DMS153 (cell line): ENCODE measurements at places on chromosomes 6 and 20.
A peak's percentile ranks its signal among the peaks of the same experiment; 100 is the strongest.

GRCh38 chr6:109595998-109596397 lies 95.0 kb downstream of the AK9 start:
- no peak for DNase-seq

GRCh38 chr6:33277663-33278391 lies 904 bp downstream of the B3GALT4 start:
- DNase-seq, result no peak

- DNase-seq, result no peak
These were observed 30.1 kb downstream of the PYGB start for GRCh38 chr20:25277941-25278521.

- peak; percentile 95 for DNase-seq
These were observed 509.2 kb downstream of the FRK start for GRCh38 chr6:115551527-115551926.

DNA sequence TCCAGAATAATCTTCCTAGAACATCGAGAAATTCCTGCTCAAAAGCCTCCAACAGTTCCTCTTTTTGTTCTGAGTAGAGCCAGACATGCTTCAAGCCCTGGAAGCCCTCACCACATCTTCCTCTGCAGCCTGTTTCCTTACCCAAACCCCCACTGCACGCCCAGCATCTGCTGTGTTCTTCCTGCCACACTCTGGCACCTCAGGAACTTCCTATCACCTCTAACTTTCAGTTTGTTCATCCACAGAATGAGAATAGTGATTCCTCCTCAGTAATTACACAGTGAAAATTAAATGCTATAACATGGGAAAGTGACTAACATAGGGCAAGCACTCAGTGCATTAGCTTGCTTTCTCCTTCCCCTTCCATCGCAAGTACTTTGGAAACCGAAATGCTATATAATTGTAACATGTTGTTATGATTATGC lies 26.3 kb downstream of the C6orf89 start:
- no peak for DNase-seq

DNA sequence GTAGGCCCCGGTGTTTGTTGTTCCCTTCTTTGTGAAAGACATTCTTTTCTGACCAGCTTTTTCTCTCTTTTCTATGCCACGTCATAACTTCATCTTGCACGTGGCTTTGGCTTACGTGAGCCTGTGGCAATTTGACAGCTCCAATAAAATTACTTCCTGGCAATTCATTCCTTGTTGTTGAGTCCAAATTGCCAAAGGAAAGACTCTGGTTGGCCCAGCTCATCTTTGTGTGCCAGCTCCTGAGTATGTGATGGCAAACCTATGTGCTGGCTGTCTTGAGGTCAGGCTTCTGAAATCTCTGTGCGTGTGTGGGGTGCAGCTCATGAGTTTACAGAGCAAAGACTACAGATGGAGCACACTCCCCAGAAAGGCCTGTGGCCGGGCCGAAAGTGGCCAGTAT lies 272.5 kb upstream of the SGK1 start:
- DNase-seq, result no peak

GRCh38 chr6:166586424-166587156 lies at the start of gene RAMACL:
TSS of gene RAMACL (minus strand) at chr6:166586678. CDS start at chr6:166586477, 201 bp downstream.
- peak; percentile 5 for DNase-seq

DNA sequence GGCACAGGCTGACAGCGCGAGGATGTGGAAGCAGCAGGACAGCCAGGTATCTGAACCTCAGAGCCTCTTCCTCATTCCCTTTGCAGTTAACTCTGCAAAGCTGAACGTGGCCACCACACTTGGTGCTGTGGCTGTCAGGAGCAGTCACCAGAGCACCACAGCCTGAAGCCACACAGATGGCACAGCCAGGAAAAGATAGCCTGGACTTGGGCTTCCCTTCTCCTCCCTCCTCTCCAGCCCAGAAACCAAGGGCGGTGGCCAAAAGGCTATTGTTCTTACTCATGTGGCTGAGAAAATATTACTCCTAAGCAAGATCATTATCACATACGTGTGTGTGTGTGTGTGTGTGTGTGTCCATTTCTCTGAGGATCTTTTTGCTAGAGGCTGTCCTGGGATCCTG lies 39.8 kb downstream of the CD164 start:
- no peak for DNase-seq

- DNase-seq, result no peak
These were observed 405 bp downstream of the RNF146 start for GRCh38 chr6:127266892-127267645.

DNA sequence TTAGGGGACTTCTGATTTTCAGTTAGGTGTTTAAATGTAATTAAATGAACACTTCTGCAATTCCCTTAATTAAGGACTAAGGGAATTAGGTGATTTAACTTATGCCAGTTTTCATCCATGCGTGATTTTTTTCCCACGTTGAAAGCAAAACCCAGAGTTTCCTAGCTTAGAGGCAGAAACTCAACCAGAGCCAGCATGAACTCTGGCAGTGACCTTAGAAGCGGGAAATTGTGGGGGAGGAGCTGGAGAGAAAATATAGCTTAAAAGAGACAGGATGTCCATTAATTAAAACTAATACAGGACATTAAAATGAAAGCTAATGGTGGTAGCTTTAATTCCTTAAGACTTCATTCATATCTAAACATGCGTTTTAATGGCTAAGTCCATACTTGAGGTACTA lies 41.6 kb downstream of the IYD start:
- no peak for DNase-seq

DNA sequence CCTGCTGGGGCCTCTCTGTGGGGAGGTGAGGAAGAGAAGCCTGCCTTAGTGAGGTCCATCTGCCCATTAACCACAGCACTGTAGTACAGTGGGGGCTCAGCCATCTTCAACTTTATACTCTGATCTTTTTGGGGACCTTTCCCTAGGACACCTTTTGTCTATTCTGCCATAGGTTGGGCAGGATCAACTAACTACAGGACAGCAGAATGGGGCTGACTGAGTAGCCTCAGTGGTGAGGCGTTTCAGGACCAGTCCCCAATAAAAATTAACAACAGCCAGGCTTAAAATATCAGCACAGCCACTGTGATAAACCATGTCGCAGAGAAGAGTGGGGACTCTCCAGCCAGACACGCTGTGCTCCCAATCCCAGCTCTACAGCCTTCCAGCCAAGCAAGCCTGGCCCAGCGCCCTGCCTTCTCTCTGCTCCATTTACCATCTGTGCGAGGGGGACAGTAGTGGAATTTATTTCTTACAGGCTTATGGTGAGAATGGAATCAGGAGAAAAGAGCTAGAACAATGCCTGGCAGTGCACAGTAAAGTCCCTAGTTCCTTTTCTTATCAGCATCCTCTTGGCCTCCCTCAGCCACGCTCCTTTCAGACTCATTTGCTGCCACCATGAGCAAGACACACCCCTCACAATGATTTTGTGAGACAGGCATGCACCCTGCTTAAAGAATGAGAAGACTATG lies 75.5 kb downstream of the SLC22A23 start:
- DNase-seq, result no peak

DNA sequence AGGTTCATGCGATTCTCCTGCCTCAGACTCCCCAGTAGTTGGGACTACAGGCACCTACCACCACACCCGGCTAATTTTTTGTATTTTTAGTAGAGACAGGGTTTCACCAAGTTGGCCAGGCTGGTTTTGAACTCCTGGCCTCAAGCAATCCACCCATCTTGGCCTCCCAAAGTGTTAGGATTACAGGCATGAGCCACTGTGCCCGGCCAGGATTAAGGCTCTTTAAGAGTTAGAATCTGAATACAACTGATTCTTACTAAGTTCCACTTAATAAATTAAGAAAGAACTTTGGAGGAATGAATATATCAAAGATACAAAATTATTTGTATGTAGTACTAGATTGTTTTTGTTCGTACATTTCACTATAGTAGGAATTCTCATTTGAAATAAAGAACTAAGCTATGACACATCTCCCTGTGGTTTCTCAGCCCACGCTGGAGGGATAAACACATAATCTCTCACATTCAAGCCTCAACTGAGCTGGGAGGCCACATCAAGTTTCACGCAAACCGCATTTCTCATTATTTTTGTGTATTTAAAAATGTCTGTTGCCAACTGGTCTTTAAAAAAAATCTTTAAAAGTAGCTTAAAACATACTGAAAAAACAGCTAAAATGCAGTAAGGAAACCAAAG lies 34.2 kb downstream of the DTNBP1 start:
- DNase-seq, result no peak

DNA sequence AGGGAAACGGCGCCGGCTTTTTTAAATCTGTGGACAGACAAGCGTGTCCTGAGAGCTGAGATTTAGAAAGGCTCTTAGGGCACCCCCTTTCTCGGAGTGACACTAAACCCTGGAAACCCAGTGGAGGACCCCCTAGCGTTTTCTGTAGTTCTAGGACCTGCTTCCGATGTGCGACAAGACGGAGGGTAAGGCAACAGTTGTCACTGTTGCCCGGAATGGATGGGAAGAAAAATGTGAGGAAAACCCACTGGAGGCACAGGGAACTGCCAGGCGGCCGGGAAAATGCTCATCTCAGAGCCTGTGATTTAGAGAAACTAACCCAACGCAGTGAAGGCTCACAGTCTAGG lies 551 bp upstream of the ATP5F1E start:
- peak; percentile 35 for DNase-seq

GRCh38 chr6:26576929-26577719 lies 19.6 kb upstream of the ABT1 start:
- DNase-seq, result no peak

DNA sequence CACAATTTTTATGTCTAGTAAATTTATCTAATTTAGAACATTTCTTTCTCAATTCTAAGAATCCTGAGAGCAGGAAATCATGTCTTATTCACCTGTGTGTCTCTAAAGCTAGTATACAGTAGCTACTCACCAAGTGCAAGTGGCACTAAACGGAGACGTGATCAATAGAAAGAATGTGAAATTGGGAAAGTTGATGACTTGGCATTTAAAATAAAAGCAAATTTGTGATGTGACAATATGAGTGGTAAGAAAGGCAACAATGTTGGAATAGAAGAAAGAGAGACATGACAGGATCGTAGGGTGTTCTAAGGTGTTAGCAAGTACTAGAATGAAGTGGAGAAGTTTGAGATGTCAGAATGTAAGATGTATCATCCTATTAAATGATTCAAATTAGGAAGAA lies 725.9 kb downstream of the BCKDHB start:
- DNase-seq, result no peak

DNA sequence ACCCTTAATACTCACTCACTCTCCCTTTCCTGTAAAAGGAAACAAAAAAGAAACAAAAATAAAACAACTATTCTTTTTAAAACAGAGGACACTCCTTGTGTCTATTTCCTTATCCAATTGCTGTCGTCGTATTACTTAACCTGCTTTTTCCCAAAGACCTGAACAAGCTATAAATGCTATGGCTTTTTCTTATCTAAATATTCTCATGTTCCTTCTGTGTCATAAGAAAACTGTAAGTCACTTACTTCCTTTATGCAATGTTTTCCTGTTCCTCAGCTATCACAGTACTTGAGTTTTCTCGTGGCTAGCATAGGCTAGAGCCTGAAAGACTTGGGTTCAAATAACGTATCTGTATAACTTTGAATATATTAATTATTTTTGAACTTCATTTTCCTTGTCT lies 99.2 kb downstream of the IRAK1BP1 start:
- no peak for DNase-seq

- no peak for DNase-seq
These were observed 906.8 kb downstream of the GRIK2 start for GRCh38 chr6:102300350-102300749.

- no peak for DNase-seq
These were observed 6.1 kb downstream of the DOP1A start for GRCh38 chr6:83073615-83074014.

DNA sequence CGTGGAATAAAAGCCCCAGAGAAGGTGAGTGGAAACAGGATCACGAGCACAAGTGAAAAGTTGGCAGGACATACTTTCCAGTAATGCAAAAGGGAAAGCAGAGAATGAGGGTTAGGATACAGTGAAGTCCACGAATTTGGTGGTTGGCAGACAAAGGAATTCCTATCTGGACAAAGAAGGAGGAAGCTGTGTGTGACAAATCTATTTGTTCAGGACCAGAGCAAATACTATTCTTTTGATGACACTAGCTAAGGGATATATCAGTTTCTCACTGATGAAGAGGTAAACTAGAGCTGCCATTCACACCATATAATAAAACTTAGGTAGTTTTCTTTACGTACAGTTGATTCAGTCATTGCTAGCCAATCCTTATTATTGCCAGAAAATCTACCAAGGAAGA lies 156.8 kb upstream of the GRIK2 start:
- peak; percentile 32 for DNase-seq

GRCh38 chr6:141464896-141465295 lies 667.8 kb upstream of the GJE1 start:
- DNase-seq, result no peak

DNA sequence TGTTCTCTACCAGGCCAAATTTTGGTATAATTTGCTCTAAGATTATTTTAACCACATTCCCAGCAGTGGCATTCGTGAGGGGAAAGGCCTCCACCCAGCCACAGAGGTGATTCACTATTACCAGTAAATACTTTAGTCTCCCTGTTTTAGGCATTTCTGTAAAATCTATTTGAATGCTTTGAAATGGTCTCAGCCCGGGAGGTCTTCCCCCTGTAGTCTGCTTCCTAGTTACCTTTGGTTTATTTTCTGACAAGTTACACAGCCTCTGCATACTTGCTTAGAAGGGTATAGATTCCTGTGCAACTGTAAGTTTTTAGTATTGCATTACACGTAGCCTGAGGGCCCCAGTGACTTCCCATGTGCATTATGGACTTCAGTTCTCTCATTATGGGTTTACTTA lies 248.7 kb downstream of the C6orf118 start:
- DNase-seq, result no peak

DNA sequence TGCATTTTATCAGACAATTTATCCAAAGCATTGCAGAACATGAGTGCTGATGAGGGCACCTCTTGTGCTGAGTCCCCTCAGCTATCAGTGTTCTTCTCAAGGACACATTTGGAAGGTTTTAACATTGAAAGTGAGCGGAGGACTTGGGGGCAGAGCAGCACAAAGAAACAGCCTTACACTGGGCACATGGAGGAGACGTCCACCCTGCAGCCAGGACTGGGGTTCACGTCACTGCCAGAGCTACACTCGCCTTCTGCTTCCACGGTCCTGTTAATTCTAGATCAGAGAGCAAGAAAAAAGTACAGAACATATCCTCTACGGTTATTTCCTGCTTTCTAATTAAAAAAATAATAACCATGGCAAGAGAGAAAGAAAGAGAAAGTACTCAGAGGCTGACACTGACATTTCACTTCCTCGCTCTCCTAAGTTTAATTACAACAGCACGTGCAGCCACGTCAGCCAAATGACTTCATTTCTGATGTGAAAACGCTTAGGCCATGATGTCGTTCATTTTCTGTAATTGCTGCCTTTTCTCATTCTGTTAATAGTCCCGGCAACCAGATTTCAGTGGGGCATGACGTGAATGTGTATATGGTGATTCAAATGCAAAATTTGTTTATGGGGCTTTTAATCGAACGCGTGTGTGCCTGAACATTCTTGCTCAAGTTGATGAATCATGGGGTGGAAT lies 5.1 kb downstream of the PRND start:
- no peak for DNase-seq

- peak; percentile 35 for DNase-seq
These were observed 4.7 kb upstream of the PBOV1 start for GRCh38 chr6:138222901-138223546.

- no peak for DNase-seq
These were observed 1.8 kb downstream of the RHAG start for GRCh38 chr6:49634836-49635218.

- peak; percentile 1 for DNase-seq
These were observed 28.2 kb downstream of the TBC1D32 start for GRCh38 chr6:121305957-121306607.

GRCh38 chr6:6685249-6686040 lies 96.9 kb downstream of the LY86 start:
- no peak for DNase-seq

- no peak for DNase-seq
These were observed 263.5 kb upstream of the TAB2 start for GRCh38 chr6:149053848-149054558.
